ENCODE measurements at places on chromosomes 1 and 21. TPM values are rescaled to one million over a fixed set of nuclear protein-coding genes. Genes with fewer than 3 reads are reported as not detected.

Gene ITLN2
- polyA plus RNA-seq = 8.9 TPM

Gene SLAMF9
- 0.12 TPM for polyA plus RNA-seq

Gene LCK
- 1.0 TPM for polyA plus RNA-seq

Gene KISS1
- polyA plus RNA-seq = not detected

Gene KANK4
- polyA plus RNA-seq = 2.4 TPM

Gene UTP25
- 3.6 TPM for polyA plus RNA-seq

Gene PWP2
- 5.4 TPM for polyA plus RNA-seq

Gene SLC44A3
- 2.3 TPM for polyA plus RNA-seq

Gene OR2AK2
- polyA plus RNA-seq = not detected

Gene CELA3A
- 17.7 TPM for polyA plus RNA-seq
